Right ventricle myocardium inferior (tissue), 1 donor: ENCODE measurements at places on chromosomes 16 and 17. TPM values are rescaled to one million over a fixed set of nuclear protein-coding genes. Genes with fewer than 3 reads are reported as not detected.

DNA sequence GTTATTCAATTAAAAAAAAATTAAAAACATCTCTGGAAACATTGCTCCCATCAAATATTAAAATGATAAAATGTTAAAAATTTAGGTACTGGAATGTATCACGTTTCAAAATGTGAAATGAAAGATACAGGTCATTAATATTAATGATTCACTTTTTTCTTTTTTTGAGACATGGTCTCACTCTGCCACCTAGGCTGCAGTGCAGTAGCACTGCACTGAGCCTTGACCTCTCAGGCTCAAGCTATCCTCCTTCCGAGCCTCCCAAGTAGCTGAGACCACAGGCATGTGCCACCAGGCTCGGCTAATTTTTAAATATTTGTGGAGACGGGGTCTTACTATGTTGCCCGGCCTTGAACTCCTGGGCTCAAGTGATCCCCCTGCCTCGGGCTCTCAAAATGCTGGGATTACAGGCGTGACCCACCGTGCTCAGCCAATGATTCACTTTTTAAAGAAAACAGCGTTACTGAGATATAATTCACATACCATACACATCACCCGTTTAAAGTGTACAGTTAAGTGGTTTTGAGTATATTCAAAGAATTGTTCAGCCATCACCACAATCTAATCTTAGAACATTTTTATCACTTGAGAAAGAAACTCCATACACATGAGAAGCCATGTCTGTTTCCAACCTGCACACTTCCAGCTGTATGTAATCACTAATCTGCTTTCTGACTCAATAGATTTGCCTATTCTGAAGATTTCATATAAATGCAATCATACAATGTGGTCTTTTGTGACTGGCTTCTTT is 19.1 kb upstream of the NETO2 start:
- no peak for DNase-seq

DNA sequence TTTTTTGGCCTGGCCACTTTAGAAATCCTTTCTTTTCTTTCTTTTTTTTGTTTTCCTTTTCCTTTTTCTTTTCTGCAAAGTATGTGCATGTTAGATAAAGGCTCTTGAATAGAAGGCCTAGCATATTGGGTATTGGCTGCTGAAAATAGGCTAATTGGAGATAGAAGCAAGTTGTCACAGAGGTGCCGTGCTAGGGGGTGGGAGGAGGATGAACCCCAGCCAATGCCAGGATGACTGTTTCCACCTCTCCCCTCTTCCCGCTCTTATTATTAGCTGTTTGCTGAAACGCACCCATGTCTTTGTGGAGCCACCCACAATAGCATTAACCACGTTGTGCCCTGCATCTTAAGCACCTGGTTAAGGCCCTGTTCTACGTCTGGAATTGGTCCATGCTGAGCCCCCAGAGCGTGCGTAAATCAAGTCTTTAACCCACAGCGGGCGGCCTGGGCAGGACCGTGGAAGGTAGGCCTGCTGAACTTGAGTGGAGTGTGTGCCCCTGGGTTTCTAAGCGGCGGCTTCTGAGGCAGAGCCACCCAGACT is 123.6 kb downstream of the MSI2 start:
- DNase-seq, result no peak

DNA sequence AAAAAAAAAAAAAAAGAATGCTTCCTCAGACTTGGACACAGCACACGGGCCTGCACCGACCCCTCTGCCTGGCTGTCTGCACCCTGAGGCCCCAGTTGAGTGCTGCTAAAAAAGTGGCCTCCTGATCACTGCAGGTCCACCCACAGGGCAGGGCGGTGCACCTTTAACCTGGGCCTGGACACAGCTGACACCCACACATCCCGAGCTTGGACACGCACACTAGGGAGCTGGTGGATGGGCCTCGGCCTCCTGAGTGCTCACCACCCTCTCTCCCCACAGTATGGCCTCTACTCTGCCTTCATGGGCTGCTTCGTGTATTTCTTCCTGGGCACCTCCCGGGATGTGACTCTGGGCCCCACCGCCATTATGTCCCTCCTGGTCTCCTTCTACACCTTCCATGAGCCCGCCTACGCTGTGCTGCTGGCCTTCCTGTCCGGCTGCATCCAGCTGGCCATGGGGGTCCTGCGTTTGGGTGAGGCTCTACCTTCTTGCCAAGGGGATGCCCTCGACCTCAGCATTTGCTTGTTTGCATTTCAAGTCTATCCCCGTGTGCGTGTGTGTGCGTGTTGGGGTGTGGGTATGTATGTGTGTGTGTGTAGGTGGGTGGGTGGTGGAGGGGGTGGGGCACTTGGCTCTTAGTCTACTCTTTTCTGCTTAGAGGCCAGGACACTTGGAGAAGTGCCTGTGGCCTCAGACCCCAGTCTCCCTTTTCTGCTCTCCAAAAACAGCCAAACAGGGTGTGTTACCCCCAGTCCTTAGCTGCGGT is 2.3 kb downstream of the SLC26A11 start:
- DNase-seq, result peak; percentile 37

DNA sequence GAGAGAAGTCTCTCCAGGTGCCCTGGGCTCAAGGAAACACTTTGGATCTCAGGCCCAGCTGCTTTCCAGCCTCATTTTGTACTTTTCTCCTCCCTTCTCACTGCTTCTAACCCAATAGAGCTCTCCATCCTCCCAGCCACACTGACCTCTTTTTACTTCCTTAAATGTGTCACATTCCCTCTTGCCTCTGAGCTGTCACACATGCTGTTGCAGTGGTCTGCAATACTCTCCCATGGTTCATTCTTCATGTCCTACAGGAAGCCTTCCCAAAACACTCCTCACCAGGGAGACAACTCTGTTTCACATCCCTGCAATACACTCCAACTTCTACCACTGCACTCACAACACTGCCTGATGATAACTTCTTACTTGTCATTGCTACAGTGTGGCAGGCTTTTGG is 242.1 kb upstream of the DYNLRB2 start:
- DNase-seq, result no peak

DNA sequence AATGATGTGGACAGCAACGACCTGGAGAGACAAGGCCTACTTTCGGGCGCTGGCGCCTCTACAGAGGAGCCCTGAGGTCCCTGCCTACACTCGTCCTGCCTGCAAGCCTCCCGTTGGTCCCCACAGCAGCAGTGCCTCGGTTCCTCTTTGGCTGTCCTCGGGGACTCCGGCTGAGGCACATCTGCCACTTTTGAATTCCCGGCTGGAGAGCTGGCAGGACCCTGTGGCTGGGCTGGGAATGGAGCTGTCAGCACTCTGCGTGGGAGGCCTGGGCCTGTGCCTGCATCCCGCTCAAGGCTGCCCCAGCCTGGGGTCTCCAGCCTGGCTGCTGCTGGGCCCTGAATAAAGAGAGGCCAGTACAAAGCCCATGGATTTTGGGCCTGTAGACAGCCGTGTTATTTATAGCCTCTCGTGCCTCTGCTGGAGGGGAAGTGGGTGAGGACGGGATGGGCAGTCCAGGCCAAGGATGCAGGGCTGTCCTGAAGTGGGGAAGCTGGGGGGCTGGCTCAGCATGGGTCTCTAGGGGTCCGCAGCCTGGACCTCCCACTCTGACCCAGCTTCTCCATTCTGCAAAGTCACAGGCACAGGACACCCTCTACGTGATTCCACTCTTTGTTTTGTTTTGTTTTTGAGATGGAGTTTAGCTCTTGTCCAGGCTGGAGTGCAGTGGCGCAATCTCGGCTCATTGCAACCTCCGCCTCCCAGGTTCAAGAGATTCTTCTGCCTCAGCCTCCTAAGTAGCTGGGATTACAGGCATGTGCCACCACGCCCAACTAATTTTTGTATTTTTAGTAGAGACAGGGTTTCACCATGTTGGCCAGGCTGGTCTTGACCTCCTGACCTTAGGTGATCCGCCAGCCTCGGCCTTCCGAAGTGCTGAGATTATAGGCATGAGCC is 10.6 kb upstream of the SPNS2 start:
- DNase-seq, result no peak

- DNase-seq, result no peak
Observed at GRCh38 chr17:34485999-34486398, 93.4 kb upstream of the TMEM132E start.

- peak; percentile 79 for DNase-seq
Observed at GRCh38 chr17:7355053-7355452, at the start of gene TMEM95. TSS of gene TMEM95 (plus strand) at chr17:7355156. CDS start at chr17:7355205, 49 bp downstream.

GRCh38 chr16:27408012-27408601 is 6.1 kb downstream of the IL21R start:
- no peak for DNase-seq

- no peak for DNase-seq
Observed at GRCh38 chr17:81376946-81377714, 18.1 kb upstream of the BAHCC1 start.

GRCh38 chr17:27564463-27564862 is 66.5 kb upstream of the LGALS9 start:
- DNase-seq, result no peak

DNA sequence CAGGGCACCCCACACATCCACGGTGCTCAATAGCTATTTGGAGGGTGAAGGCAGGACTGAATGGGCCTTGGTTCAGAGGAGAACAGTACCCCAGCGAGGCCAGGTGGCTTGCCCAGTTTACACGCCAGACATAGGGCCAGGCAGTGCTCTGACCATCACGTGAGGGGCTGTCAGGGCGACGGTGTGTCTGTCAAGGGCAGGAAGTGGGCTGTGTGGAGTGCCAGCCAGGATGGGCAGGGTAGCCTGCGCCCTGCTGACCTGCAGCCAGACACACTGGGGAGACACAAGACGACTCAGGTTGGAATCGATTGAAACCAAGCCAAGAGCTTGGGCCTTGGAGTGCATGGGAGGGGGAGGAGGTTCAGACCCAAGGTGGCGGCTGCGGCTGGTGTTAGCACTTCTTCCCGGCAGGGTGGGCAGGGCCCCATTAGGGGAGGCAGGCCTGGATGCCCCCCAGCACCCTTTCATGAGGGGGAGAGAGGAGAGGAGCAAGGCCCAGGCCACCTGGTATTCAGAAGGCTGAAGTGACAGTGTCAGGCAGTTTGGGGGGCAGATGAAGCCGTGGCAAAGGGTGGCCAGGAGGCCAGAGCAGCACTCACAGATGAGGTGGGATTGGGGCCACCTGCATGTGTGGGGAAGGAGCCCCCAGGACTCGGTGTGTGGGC is 68.2 kb downstream of the SREBF1 start:
- DNase-seq, result no peak

GRCh38 chr17:64615028-64615677 is 47.0 kb downstream of the SMURF2 start:
- no peak for DNase-seq

- no peak for DNase-seq
Observed at GRCh38 chr16:67877064-67877463, 4.2 kb downstream of the EDC4 start.

DNA sequence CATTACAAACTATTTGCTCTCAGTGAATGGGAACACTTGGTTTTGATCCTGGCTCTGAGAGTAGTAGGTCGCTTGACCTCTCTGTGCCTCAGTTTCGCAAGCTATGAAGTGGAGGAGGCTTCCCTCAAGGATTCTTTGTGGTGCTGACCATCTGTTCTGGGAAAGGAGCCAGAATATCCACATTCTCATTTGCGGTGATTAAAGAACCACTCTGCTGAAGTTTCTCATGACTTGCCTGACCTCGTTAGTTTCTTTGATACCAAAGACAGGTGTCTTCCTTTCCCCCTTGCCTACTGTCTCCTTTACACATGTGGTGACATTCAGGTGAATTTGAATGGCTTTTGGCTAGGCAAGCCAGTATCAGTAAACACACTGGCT is 116.0 kb downstream of the SNX29 start:
- DNase-seq, result no peak

DNA sequence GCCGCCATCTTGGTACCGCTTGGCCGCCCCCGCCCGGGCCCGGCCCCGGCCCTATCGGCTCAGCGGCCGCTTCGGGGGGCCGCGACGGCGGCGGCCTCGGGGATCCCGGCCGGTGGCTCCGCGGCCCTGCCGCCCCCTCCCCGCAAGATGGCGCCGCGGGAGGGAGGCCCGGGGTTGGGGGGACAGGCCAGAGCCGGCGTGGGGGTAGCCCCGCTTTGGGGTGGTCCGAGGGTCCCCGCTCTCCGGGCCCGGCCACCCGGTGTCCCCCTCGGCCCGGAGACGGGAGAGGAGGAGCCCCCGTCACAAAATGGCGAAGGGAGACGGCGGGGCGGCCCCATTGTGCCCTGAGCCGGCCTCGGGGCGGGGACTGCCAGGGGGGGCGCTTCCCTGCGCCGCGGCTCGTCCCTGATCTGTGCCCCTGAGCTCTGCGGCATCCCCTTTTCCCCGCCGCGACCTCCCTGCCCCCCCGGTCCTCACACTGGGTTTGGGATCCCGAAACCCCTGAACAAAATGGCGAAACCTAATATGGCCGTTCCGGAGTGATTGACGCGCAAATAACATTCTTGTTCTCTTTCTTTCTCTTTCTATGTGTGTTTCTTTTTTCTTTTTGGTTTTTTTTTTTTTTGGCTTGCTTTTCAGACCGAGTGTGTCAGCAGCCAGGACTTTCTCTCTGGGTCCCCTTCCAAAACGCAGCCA is 986 bp downstream of the HAPSTR1 start:
- DNase-seq, result peak; percentile 82

GRCh38 chr17:78806451-78806850 is 24.4 kb upstream of the CYTH1 start:
- DNase-seq, result no peak

- DNase-seq, result no peak
Observed at GRCh38 chr17:17820463-17821158, 16.2 kb downstream of the SREBF1 start.

DNA sequence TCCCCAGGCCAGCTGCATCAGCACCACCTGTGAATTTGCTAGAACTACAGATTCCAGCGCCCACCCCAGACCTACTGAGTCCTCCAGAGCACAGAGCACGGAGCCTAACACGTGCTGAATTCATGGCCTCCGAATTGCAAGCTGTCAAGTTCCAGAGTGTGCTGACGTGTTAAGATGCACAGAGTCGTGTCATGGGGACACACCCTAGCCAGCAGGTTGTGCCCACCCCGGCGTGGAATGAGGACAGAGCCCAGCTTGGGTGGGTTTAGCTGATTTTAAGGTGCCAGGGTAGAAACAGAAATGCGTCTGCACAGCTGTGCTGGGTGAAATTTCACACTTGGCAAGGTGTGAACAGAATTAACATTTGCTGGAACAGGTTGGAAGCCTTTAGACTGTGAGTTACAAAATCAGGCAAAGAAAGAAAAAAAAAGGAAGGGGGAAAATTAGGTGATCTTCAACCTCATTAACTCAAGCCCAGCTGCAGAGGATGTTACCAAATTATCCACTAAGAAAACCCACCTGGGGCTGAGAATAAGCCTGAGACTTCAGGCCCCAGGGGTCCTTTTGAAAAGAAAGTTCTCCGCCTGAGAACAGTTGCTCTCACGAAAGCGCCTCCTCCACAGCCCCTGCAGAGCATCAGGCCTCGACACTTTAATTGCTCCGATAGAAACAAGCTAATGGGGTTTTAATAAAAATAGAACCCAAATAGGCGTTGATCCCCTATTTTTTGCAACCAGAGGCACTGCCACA is 27.1 kb downstream of the GINS3 start:
- DNase-seq, result no peak

The SEZ6 gene
- total RNA-seq, result not detected

The PRSS33 gene
- not detected for total RNA-seq

The CLEC3A gene
- not detected for total RNA-seq

The EPX gene
- not detected for total RNA-seq

The NCBP3 gene
- total RNA-seq, result 15.3 TPM

The CWC25 gene
- 9.4 TPM for total RNA-seq

The TVP23B gene
- total RNA-seq, result 24.3 TPM
